ENCODE measurements at places on chromosomes 7 and 10. TPM values are rescaled to one million over a fixed set of nuclear protein-coding genes. Genes with fewer than 3 reads are reported as not detected.

UBE2H gene
- total RNA-seq: 79.8 TPM

TAC1 gene
- 15.6 TPM for total RNA-seq

HOXA3 gene
- not detected for total RNA-seq

CNPY1 gene
- total RNA-seq: 19.4 TPM

- no peak for DNase-seq
Measured at GRCh38 chr10:28768227-28768626, 90.9 kb downstream of the BAMBI start.

PTPRZ1 gene
- 180 TPM for total RNA-seq

- peak; percentile 83 for DNase-seq
Measured at GRCh38 chr7:44307301-44307900, 18.0 kb downstream of the CAMK2B start.

DNA sequence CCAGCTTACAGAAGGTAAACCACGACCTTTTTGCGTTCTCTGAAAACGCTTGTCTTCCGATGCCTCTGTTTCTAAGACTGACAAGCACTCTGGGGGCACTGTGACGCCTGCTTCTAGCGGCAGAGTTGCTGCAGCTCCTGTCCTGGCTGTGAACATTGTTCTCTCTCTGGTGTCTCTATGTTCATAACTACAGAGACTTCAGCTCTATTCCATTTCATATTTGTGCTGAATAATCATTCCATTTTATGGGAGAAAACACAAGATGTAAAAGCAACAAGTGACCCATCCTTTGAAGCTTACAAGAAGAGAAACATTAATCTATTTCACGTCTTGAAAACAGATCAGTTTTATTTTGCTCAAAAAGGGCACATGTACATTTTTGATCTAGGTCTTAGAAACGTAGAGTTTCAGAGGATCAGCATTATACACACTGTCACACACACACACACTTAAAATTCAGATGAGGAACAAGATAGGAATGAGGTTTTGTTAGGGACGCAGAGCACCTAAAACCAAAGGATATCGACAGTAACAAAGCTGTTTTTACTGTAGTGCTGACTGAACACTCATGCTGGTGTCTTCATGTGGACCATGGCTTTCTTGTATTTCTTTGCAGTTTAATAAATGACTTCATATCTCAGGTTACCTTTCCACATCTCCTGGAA lies 3.0 kb downstream of the IKZF1 start:
- DNase-seq: no peak

- no peak for DNase-seq
Measured at GRCh38 chr7:12646139-12646538, 41.3 kb upstream of the ARL4A start.

All from cerebellum (tissue), 4 donors.